Stimulated activated CD4-positive, alpha-beta T cell treated with anti-CD3 and anti-CD28 coated beads, Interleukin-4, amount 100 ng/mL, for 48 hours (primary cell): ENCODE measurements at places on chromosomes 13 and 19.

GRCh38 chr13:99151516-99151915, 49.1 kb upstream of the UBAC2 start:
- DNase-seq, result no peak

DNA sequence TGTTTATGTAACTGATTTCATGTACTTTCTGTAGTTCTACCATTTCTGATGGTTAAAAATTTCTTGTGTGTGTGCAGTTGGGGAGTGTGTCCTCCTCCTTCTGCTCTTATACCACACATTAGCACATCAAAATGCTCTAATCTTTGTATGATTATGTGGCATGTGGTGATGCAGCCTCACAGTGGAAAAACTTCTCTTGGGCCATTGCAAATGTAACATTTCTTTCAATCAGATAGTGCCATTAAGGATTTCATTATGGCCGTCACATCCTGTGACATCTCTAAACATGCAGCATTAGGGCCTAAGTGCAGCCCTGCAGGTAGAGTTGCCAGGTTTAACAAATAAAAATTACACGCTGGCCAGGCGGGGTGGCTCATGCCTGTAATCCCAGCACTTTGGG, 24.9 kb upstream of the ALOX5AP start:
- DNase-seq, result no peak

DNA sequence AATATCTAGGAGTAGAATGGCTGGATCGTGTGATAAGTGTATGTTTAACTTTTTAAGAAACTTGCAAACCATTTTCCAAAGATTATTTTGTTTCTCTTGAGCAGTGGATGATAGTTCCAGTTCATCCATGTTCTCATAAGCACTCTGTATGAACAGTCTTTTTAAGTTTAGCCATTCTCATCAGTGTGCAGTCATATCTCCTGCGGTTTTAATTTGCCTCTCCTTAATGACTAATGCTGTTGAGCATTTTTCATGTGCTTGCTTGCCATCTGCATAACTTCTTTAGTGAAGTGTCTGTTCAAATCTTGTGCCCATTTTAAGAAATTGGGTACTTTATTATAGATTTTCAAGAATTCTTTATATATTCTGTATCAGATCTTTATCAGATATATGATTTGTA, 58.6 kb downstream of the WASF3 start:
- no peak for DNase-seq

DNA sequence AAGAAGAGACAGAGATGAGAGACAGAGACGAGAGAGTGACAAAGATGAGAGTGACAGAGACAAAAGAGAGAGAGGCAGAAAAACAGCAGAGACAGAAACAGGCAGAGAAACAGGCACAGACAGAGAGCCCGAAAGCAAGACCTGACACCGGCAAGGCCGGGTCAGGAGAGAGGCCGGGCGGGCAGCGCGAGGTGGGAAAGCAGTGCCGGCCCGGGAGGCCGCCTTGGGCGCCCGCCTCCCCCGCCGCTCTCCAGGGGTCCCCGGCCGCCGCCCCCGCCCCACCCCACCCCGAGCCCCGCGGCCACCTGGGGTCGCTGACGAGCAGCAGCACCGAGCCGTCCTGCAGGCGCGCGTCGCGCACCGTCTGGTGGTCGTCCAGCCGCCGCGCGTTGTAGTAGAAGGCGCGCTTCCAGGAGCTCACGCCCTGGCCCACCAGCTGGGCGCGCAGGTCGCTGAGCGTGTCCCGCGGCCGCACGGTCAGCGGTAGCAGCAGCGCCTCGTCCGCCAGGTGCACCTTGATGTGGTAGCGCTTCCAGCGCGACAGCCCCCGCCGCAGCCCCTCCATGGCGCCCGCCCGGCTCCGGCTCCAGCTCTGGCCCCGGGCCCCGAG, at the start of gene TINCR:
TINCR (minus strand) TSS at position 594 of the 610 bp plus-strand sequence.
- no peak for DNase-seq

DNA sequence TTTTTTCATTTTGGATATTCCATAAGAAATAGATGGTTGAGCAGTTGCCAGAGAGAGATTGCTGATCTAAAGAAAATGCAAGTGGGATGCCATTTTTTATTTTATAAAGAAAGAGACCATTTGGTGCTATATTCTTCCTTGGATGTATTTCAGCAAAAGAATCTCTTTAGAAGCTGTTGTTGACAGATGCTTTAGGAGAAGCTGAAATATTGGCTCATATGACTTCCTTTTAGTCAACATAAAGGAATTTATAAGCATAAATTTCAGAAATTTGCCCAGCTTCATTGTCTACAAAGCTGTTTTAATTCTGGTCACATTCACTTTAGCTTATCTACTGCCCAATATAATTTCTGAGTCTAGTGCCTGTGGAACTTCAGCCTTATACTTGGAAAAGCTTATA, 36.9 kb downstream of the POLR1D start:
- DNase-seq, result no peak

GRCh38 chr13:110173247-110173818, 133.6 kb downstream of the COL4A1 start:
- DNase-seq, result no peak

GRCh38 chr19:53466726-53467484, 628 bp upstream of the ZNF813 start:
- no peak for DNase-seq

DNA sequence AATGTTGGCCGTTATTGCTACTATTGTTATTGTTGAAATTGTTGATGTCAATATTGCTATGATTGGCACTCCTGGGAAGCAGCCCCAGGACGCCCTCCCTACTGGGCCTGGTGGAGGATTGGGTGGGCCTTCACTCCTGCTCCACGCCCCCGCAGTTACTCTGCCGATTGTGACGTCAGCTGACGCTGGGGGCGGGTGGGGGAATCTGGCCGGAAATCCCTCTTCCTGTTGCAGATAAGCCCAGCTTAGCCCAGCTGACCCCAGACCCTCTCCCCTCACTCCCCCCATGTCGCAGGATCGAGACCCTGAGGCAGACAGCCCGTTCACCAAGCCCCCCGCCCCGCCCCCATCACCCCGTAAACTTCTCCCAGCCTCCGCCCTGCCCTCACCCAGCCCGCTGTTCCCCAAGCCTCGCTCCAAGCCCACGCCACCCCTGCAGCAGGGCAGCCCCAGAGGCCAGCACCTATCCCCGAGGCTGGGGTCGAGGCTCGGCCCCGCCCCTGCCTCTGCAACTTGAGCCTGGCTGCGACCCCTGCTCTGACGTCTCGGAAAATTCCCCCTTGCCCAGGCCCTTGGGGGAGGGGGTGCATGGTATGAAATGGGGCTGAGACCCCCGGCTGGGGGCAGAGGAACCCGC, at the start of gene ETV2:
ETV2 (plus strand) TSS at position 231 of the 637 bp plus-strand sequence. CDS start 716 bp downstream, outside the sequence.
- peak; percentile 23 for DNase-seq

- no peak for DNase-seq
These were observed 313.8 kb upstream of the NBEA start for GRCh38 chr13:34628209-34628682.

DNA sequence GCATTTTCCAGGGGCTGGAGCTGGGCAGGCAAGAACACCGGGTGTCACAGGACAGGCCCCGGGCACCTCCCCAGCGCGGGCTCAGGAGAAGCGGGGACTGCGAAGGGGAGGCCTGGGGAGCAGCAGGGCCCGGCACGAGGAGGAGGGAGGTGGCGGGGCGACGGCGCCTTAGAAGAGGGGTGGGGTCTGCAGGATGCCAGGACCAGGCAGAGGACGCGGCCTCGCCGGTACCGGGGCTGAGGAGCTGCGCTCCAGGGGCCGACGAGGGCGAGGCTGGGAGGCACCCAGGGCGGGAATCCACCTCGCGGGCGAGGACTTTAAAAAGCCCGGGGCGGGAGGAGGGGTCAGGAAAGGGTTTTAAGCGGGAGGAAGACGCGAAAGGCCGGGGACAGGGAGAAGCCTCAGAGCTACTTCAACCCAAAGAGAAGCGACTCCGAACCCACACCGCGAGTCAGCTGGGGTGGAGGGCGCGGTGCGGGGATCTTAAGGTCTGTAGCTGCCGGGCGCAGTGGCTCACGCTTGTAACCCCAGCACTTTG, 665 bp downstream of the ZNF347 start:
- peak; percentile 15 for DNase-seq

- no peak for DNase-seq
These were observed 6.8 kb downstream of the GPC5 start for GRCh38 chr13:91405240-91405639.

- no peak for DNase-seq
These were observed 9.6 kb upstream of the SBNO2 start for GRCh38 chr19:1183543-1184172.

GRCh38 chr13:113345486-113345885, 18.4 kb downstream of the GRTP1 start:
- no peak for DNase-seq

- no peak for DNase-seq
These were observed 52.5 kb downstream of the FLT3 start for GRCh38 chr13:28047757-28048388.
